ENCODE measurements at places on chromosomes 16 and 17.

DNA sequence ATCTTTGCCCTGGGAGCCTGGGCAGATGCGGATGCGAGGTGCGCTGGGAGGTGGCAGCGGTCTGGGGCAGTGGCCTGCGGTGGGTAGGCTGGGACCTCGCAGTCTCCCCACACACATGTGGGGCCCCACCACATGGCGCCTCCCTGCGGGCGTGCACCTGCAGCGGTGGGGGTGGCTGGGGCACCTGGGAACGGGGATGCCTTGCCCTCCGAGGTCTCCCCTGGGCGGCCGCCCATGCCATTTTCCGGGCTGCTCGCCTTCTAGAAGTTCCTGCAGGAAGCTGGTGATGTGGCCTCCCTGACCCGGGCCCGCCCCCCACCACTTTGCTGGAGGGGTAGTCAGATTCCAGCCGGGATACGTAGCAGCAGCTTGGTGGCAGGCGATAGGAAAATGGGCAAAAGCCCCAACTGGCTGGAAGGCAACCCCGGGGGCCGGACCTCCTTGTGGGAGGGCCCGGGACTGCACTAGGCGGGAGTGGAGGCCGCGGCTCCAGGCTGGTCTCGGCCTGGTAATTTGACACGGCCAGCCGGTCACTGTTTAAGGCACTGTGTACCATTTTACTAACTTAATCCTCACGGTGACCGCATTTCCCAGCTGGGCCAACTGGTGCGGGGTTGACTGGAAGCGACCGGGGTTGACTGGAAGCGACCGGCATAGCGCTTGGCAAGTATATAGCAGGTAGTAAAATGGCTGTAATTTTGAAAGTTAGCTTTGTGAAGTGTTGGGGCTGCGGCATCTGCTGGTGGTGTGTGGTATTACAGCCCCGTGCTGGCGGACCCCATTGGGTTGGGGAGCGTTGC, 38.5 kb downstream of the IGF2BP1 start:
- DNase-seq: peak; percentile 78

DNA sequence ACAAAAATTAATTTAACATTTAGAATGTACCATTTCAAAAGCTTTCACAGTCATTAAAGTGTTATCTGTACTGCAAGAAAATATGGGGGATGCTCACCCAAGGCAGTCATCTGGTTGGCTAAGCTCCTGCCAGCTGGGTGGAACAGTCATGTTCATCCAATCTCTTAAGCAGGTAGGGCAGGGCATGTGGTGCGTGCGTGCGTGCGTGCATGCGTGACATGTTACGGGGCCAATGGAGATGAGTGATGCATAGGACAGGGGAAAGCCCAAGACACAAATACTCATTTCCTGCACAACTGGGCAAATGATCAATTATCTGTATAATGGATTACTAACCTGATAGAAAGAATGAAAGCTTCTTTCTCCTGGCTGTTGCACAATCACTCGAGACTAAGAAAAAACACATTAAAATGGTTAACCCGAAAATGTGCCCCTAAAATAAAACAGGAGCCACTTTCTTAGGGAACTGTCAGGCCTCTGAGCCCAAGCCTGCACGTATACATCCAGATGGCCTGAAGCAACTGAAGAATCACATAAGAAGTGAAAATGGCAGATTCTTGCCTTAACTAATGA, 104.4 kb downstream of the MYO1D start:
- peak; percentile 14 for DNase-seq

DNA sequence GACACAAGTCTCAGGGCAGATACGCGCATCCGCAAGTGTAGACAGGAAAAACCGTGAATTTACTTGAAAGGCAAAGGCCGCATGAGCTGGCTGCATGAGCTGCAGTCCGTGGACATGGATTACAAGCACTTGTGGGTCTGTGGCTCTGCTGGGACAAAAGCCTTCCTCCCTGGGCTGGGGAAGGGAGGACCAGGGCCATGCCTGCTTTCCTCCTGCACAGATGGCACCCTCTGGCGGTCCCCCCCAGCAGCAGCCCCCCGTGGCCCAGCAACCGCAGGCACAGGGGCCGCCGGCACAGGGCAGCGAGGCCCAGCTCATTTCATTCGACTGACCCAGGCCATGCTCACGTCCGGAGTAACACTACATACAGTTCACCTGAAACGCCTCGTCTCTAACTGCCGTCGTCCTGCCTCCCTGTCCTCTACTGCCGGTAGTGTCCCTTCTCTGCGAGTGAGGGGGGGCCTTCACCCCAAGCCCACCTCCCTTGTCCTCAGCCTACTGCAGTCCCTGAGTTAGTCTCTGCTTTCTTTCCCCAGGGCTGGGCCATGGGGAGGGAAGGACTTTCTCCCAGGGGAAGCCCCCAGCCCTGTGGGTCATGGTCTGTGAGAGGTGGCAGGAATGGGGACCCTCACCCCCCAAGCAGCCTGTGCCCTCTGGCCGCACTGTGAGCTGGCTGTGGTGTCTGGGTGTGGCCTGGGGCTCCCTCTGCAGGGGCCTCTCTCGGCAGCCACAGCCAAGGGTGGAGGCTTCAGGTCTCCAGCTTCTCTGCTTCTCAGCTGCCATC, 1.7 kb upstream of the MRPL12 start:
- no peak for DNase-seq

GRCh38 chr16:28964072-28964471, 10.5 kb upstream of the SPNS1 start:
- DNase-seq: no peak

- no peak for DNase-seq
Observed at GRCh38 chr16:50718061-50718760, 23.7 kb upstream of the CYLD start.

GRCh38 chr16:57146735-57147134, 39.1 kb downstream of the PSME3IP1 start:
- no peak for DNase-seq

GRCh38 chr17:27956601-27957445, 63.7 kb upstream of the LYRM9 start:
- DNase-seq: no peak

GRCh38 chr16:89764711-89765201, 43.4 kb downstream of the ZNF276 start:
- peak; percentile 86 for DNase-seq

DNA sequence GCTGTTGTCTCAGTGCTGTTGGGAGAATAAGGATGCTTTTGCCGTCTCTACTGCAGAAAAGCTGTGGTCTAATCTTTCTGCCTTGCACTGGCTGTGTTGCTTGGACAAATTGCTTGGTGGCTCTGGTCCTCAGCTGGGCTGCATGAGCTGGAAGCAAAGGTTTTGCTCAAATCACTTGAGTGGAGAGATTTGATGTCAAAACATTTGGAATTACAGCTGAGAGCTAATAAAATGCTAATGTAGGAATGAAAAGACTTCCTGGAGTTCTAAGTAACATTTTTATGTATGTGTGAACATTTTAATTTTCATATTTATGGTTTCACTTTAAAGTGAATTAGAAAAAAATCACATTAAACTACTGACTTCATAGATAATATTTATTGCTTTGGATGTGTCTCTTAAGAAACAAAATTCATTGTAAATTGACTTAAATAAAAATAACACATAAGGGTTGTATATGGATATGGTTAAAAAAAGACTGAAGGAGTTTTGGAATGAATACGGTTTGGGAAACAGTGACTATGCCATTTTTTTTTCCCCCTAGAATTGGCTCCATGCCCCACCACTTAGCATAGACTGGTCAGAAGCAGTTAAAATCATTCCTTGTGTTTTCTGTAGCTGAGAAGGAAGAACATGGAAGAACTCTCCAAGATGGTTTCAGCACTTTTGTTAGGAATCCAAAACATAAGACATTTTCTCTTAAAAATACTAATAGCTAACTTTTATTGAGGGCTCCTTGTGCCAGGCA, 39.2 kb upstream of the FAM20A start:
- DNase-seq: no peak

GRCh38 chr17:81870981-81871386, at the start of gene ARHGDIA:
Gene ARHGDIA (minus strand): TSS chr17:81871337. CDS start chr17:81869930, 1,407 bp downstream.
- peak; percentile 62 for DNase-seq

DNA sequence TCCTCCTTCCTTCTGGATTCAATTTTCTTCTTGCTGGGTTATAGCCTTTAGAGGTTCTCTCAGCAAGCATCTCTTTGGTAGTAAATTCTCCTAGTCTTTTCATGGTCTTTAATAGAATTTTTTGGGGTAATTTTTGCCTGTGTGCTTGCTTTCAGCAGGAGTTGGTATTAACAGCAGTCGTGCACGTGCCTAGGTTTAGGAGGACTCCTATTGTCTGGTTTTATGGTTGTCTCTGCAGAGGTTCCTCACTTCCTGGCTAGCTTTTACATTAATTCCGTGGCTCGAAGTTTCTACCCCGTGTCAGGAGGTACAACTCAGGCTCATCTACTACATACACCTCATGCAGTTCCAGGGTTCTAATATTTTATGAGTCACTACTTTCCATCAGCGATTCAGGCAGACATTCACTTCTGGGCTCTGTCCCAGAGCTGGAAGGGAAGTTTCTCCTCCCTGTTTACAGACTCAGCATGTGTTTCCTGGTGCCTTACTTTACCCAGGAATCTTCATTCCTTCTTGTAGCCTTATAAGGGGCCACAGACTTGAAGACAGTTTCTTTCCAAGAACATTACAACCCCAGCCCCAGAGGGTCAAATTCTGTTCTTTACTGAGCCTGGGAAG, 643.6 kb downstream of the HS3ST4 start:
- no peak for DNase-seq

- DNase-seq: no peak
Observed at GRCh38 chr17:59530531-59530930, 34.9 kb upstream of the DHX40 start.

Data from GM13976 (cell line).